Renal cortical epithelial cell (primary cell): ENCODE measurements at places on chromosomes 12 and 14.
A peak's percentile ranks its signal among the peaks of the same experiment; 100 is the strongest.

DNA sequence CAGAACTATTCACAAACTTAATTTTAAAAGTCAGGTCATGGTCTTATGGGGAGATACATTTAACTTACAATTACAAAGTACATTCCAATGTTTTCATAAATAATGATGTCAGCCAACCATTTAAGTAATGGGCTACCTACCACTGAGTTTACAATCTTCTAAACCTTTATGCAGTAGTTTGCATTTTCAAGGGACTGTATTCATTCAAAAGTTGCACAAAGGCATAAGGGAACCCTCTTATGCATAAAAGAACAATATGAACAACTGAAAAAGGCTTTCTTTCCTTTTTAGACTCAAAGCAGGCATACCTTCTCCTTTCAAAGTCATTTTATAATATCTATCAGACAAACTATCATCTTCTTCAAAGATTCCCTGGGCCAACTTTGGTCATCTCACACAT lies 230.2 kb downstream of the SLC2A13 start:
- DNase-seq = no peak

- DNase-seq = no peak
Observed at GRCh38 chr12:131380965-131381705, 329.8 kb upstream of the SFSWAP start.

- DNase-seq = no peak
Observed at GRCh38 chr12:48054955-48055821, 50.7 kb downstream of the SENP1 start.

- no peak for DNase-seq
Observed at GRCh38 chr12:52600475-52600874, 788 bp downstream of the KRT72 start.

DNA sequence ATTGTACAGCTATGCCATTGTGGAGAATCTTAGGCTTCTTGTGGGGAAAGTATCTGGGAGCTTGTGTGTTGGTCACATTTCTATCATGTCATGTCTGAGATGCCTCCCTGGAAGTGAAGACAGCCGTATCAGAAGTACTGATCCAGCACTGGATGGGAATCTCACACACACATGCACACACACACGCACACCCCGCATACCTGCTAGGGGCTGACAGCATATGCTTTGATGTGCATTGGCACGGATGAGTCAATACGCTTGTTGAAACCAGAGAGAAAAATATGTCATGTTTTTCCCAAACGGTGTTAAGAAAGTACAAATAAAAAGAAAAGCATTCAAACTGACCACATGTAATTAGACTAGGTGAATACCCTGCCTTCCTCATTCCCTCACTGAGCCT lies 260.8 kb downstream of the KTN1 start:
- DNase-seq = no peak

DNA sequence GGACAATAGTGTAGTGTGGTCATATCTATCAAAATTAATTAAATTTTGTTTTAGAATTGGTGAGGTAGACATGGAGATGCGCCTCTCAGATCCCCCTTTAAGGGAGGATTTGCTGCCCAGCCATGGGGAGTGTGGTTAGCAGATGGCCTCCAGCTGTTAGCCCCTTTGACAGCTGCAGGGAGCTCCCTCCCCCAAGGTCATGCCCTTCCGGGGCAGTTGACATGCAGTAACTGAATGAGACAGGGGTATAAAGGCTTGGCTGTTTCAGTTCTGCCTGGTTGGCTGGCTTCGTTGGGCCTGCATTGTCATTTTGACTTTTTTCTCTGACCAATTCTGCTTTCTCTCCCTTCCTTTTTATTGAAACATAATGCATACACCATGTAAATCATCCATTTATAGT lies 291.5 kb upstream of the SRRM4 start:
- no peak for DNase-seq

- DNase-seq = no peak
Observed at GRCh38 chr14:38554026-38554425, 298.1 kb upstream of the CLEC14A start.

DNA sequence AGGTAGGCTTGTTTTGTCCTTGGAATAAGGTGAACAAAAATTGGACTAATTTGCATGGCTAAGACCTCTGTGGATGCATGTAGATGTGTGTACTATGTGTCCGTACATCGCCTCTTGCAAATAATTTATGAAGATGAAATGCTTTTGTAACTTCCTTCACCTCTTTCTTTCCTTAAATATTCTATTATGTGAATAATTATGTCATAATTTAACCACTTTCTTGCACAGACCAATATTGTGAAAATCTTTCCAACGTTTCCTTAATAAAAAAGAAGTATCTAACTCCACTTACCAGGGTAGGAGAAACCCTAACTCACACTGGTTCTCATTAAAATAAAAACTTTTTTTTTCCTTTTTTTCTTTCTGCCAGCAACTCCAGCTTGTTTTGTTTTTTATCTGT lies 4.0 kb downstream of the NANOG start:
- no peak for DNase-seq

DNA sequence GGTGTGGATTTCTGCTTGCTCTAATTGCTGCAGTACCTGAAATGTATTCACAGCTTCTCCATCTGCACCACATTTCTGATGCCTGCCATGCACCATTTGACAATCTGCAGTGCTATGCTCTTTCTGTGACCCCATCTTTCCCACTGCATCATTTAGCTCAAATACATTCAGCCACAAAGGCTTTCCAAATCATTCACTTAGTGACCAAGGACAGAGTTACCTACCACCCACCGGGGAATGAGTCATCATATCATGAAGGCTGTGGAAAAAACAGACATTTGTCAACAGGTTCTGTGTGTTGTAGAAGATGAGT lies 465.5 kb upstream of the ATP2B1 start:
- DNase-seq = peak; percentile 81

- DNase-seq = peak; percentile 44
Observed at GRCh38 chr14:52835122-52835903, 43.9 kb upstream of the GNPNAT1 start.
